ENCODE measurements at places on chromosomes 7 and 10.
A peak's percentile ranks its signal among the peaks of the same experiment; 100 is the strongest.

- DNase-seq, result no peak
Observed at GRCh38 chr7:156460858-156461627, 179.5 kb upstream of the RNF32 start.

DNA sequence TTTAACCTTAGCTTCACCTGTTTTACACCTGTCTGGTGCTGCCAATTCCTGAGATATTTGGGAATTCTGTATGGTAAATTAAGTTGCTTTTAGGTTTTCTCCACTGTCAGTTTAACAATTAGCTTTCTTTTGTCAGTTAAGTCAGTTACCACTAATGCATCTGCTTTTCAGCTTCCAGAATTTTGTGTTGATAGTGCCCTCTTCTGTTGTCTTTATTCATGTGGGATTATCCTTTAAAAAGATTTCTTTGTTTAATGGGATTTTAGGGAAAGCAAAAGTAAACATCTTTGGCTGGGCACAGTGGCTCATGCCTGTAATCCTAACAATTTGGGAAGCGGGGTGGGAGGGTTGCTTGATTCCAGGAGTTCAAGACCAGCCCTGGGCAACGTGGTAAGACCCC, 8.1 kb downstream of the TFAM start:
- DNase-seq, result no peak

DNA sequence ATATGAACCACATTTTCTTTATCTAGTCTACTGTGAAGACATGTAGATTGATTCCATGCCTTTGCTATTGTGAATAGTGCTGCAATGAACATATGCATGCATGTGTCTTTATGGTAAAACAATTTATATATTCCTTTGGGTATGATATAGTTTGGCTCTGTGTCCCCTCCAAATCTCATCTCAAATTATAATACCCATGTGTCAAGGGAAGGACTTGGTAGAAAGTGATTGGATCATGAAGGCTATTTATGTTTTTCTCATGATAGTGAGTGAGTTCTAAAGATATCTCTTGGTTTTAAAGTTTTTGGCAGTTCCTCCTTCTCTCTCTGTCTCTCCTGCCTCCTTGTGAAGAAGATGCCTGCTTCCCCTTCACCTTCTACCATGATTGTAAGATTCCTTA, 248.7 kb downstream of the GPR37 start:
- no peak for DNase-seq

- DNase-seq, result peak; percentile 72
Observed at GRCh38 chr7:84251277-84251781, 56.7 kb upstream of the SEMA3A start.

DNA sequence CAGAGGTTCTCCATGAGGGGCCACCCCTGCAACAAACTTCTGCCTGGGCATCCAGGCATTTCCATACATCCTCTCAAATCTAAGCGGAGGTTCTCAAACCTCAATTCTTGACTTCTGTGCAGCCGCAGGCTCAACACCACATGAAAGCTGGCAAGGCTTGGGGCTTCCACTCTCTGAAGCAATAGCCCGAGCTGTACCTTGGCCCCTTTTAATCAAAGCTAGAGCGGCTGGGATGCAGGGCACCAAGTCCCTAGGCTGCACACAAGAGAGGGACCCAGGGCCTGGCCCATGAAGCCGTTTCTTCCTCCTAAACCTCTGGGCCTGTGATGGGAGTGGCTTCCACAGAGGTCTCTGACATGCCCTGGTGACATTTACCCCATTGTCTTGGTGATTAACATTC, 43.8 kb downstream of the CDHR3 start:
- DNase-seq, result no peak

DNA sequence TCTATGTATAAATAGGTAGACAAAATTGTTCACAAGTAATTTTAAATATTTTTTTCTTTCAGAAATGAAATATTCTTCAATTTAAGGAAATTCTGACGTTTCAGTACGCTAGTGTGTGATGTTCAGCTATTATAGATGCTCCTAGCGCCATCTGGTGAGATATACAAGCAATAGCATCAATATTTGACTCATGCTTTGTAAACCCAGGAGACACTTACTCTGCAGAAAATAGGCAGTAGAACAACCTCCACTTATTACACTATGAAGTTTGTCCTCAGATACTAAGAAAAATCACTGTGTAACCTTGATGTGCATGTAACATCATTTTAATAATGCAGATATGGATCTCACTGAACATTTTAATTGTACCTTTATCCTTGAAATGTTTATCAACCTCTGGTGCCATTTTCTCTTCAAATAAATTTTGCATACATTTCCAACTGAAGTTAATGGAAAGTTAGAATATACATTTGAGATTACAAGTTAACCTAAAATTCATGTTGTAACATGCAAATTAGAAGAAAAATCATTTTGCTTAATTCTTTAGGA, 151.5 kb upstream of the FAM3C start:
- peak; percentile 26 for DNase-seq

DNA sequence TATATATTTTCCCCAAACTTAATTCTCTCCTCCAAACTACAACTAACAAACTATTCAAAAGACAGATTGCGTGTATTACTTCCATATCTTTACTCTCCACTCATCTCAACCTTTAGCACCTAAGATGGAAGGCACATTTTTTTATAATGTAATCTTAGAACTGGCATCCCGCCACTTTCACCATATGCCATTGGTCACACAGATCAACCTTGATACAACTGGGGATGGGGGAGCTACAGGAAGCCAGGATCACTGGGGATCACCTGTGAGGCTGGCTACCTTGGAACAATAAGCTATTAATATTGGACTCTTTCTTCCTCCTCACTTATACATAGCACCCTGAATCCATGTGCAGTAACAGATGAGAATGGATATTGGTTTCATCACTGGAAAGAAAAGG, 469.6 kb upstream of the LRRN3 start:
- no peak for DNase-seq

GRCh38 chr7:130669085-130669700, 645 bp upstream of the COPG2 start:
- no peak for DNase-seq

GRCh38 chr7:132395361-132395760, 180.9 kb downstream of the PLXNA4 start:
- DNase-seq, result no peak

DNA sequence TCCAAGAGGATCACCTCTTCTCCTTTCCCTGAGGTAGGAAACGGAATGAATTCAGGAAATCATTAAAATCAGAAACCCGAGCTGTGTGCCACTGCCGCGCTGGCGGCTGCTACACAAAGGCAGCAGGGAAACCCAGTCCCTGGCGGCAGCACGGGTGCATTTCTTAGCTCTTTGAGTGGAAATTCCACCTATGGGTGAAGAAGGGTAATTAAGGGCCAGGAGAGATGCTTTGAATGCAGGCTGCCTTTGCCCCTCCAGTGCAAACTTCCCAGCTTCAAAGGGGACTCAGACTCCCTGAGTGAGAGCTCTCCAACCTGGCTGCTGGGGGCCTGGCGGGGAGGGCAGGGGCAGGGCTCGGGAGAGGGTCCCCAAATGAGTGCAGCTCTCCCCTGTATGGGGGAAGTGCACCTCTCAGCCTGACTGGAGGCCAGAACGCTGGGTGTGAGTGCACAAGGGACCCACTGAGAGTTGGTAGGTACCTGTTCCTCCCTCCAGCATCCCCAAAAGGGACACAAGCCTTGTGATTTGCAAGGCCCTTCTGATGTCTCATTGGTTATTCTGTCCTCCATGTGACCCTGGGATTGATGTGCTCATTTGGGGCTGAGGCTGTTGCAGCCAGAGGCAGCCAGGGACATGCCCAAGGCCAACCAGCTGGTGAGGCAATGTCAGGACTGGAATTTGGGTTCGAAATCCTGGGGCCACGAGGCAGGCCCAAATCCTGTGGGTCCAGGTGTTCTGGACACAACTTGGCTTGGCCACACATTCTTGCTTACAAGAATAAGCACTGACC, 16.3 kb upstream of the ZMIZ1 start:
- no peak for DNase-seq

DNA sequence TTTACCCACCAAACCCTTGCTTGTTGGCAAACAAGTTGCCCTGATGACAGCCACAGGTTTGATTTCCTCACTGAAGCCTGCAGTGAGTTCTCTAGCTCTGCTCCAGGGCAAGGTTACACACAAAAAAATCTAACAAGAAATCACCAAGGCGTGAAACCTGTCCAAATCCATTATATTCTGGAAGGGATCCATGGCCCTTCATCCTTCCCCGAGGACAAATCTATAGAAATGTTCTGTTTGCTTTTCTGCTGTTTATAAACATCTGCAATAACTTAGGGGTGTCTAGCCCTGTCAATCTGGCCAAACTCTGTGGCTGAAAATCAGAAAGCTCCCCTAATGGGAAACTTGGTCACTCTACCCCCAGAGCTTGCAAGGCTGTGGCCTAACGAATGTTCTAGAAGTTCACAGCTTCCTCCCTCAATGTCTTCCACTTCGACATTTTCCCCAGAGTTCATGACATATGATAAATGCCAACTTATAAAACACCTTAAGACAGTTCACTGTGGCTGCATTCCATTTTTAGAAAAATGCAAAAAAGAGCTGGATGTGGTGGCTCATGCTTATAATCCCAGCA, 164.5 kb downstream of the PRPF18 start:
- no peak for DNase-seq

DNA sequence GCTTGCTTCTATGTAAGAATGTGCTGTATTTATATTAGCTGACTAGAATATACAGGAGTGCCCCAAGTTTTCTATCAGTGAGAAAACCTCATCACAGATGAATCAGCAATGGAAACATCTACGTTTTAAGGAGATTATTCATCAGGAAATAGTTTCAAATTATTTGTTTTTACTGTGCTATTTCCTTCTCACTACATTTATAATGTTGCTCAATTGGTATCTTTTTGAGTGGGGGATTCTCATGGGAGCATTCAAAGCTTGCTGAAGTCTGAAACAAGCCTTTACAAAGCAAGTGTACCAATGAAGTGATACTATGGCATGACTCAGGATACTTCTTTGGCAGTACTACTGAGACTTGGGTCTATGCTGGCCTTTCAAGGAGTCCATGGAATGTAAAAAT, 191.1 kb upstream of the SLC26A5 start:
- peak; percentile 85 for DNase-seq

DNA sequence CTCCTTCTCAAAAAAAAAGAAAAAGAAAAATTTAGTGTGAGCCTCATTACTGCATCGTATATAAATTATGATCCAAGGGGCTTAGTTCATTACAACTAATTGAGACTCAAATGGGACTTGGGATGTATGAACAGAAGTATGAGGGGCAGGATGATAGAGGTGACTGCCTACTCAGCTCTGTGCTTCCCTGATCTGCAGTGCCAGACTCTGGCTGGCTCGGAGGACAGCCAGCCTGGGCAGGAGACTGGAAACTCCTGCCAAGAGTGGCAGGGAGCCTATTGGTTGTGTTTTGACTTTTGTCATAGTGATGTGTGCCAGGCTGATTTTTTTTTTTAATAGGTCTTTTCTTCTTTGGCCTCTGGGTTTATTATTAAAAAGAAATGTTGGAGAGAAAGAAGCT, 73.8 kb upstream of the GTF2IRD1 start:
- DNase-seq, result no peak

GRCh38 chr7:26199301-26200037, 1.1 kb downstream of the HNRNPA2B1 start:
- DNase-seq, result no peak

GRCh38 chr10:76001019-76001418, 569.6 kb downstream of the LRMDA start:
- no peak for DNase-seq

DNA sequence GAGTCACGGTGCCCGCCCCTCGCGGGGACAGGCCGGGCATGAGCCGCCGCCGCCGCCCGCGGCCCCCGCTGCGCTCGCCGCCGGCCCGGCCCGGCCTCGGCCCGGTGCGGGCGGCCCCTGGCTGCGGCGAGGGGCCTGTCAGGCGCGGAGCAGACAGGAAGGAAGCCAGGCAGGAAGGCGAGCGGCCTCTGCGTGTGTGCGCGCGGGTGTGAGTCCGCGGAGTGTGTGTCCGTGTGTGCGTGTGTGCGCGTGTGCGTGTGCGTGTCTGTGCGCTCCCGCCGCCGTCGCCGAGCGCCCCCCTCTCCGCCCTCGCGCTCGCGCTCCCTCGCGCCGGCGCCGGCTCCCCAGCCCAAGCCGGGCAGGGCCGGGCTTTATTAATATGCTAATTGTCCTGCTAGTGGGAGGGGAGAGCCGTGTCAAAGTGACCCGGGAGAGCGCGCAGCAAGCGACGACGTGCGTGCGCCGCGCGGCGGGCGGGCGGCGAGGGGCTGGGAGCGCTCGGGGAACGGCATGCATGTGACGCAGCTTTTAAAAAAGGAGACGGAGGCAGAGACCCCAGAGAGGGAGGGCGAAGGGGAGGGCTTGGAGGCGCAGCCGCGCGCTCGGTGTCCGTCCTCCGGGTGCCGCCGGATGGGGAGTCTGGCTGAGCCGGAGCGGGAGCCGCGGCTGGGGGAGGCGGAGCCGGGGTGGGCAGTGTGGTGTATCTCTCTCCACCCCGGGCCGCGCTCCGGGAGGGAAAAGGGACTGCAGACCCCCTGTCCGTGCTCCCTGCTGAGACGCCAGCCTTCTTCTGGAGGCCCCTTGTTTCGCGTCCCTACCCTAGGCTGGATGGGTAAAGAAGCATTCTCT, at the start of gene LDB1:
TSS of gene LDB1 (minus strand) at position 227 of the 849 bp plus-strand sequence. CDS start 258 bp downstream, outside the sequence.
- DNase-seq, result peak; percentile 68

- no peak for DNase-seq
Observed at GRCh38 chr7:134630893-134631292, 15.8 kb upstream of the BPGM start.

DNA sequence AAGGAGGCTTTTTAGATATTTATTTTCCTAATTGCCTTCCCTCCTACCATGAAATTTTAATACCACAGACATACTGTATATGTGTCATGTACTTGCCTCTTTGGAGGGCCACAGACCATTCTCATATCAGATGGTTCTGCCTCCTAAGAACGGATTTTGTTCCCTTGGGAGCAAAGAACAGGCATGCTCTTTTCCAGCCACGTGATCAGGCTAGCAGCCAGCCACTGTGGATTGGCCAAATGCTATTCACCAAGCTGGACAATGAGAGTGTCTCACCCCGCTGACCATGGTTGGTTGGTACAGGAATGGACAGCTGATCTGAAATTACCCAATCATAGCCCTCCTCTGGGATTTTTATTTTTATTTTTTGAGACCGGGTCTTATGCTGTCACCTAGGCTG, 21.5 kb upstream of the CRHR2 start:
- DNase-seq, result no peak

GRCh38 chr7:100914879-100915447, 19.3 kb upstream of the ACHE start:
- DNase-seq, result no peak

DNA sequence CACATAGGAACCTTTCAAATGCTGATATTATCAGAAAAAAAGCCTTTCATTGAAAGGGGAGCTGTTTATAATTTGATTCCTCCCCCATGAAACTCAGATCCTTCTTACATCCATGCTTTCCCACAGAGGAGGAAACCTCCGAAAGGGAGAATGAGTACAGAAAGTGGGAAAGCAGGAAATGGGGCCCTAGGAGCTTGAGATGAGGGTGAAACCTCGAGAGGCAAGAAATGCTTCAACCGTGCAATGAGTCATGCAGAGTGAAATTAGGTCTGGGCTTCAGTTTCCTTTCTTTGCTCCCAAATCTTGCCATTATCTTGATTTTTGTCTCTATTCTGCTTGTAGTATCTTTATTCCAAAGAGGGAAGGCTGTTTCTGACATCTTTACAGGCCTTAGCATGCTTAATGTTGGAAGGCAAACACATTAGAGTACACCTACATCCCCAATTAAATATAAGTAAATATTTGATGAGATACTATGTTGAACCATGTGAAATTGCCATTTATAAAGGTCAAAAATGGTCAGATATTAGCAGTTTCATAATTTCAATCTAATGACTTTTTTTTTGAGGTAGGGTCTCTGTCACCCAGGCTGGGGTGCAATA, 79.1 kb downstream of the NAMPT start:
- no peak for DNase-seq

GRCh38 chr10:127265288-127265687, 68.9 kb upstream of the INSYN2A start:
- DNase-seq, result no peak

GRCh38 chr7:28447071-28447470, 34.8 kb downstream of the CREB5 start:
- no peak for DNase-seq

All from fibroblast of skin of left biceps (primary cell).